NCI-H2081 treated with DMSO at 0.1 percent for 48 hours (cell line): ENCODE measurements at places on chromosomes 6 and 20.

DNA sequence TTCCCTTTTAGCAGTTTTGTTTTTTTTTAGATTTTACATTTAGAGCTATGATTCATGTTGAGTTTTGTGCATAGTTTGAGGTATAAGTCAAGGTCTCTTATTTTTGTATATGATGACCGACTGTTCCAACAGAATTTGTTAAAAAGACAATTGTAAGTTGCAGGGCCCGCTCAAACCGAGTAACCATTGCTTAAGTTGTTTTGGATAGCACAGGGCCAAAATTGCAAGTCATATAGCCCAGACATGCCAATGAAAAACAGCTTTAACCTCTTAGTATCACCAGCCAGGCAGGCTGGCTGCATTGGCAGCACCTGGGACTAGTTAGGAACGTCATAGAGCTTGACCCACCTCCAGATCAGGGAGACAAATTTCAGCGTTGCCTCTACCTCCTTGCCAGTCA, 47.3 kb downstream of the PFDN4 start:
- no peak for DNase-seq

DNA sequence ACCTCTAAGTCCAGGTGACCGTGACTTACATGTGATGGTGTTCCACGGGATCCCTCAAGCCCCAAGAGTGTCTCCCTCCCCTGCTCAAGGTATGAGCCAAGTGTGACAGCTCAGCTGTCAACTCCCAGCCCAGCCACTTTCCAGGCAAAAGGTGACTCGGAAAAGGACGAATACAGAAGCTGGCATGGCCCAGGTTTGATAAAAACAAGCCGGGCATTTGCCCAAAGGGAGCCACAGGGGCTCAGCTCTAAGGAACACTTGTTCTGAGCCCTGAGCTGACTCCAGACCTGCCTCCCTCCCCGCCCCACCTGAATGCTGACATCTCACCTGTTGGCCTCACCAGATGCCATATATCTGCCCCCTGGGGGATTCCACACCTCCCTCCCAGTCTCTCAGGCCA, 43.0 kb upstream of the BPIFA2 start:
- DNase-seq: no peak

GRCh38 chr6:62903266-62903665, 308.0 kb upstream of the FKBP1C start:
- DNase-seq: no peak

DNA sequence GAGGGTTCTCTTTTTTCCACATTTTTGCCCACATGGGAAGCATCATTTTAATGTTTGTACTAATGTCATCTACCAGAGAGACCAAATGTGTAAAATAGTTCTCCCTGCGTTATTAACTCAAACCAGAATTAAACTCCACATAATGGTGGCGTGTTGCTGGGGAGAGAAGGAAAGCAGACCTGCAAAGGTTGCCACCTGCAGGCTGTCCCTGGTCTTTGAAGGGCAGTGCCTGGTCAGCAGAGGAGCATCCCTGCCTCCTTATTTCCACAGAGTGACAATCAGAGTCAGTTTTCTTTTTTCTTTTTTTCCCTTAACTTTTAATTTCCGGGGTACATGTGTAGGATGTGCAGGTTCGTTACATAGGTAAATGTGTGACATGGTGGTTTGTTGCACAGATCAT, 214.5 kb downstream of the TBX18 start:
- DNase-seq: no peak

DNA sequence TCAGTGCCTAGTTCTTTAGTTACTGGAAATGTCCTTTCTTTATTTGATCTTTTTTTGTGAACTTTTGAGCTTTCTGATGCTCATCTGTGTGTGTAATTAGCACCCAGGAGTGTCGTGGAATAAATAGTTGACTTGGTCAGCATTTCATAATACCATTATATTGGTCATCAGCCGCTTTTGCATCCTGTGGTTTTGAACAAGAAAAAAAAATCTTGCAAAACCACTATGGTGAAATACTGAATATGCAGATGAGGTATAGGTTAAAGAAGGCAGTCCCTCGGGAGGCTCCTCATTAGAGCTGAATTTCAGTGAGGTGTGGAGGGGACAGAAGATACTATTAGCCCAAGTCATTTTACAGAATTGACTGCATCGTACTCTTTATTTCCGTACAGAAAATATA, 90.1 kb downstream of the FOXO3 start:
- no peak for DNase-seq

DNA sequence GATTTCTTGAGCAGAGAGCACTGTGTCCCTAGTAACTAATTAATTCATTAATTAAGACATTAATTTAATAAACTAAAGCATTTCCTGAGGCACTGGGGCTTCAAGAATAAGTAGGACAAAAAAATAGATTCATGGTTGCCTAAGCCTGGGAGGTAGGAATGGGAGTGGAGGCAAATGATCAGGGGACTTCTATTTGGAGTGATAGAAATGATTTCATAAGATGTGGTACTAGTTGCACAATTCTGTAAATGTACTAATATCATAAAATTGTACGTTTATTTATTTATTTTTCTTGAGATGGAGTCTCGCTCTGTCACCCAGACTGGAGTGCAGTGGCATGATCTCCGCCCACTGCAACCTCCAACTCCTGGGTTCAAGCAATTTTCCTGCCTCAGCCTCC, 287.2 kb downstream of the KHDC1L start:
- DNase-seq: no peak

- DNase-seq: no peak
These were observed 53.0 kb upstream of the AIG1 start for GRCh38 chr6:143007646-143008045.

DNA sequence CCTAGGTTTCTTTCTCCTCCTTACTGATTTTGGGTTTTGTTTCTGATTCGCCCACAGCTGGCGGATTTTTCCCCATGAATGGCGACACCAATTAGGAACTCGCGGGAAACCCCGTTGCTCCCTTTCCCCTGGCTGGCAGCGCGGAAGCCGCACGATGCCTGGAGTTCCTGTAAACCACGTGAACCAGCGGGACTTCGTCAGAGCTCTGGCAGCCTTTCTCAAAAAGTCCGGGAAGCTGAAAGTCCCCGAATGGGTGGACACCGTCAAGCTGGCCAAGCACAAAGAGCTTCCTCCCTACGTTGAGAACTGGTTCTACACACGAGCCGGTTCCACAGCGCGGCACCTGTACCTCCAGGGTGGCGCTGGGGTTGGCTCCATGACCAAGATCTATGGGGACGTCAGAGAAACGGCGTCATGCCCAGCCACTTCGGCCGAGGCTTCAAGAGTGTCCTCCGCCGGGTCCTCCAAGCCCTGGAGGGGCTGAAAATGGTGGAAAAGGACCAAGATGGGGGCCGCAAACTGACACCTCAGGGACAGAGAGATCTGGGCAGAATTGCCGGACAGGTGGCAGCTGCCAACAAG, 3.2 kb upstream of the SEC23B start:
- no peak for DNase-seq

GRCh38 chr6:11042025-11042749, 1.9 kb downstream of the ELOVL2 start:
- no peak for DNase-seq

GRCh38 chr6:35035481-35036030, 105.6 kb downstream of the TCP11 start:
- DNase-seq: no peak

DNA sequence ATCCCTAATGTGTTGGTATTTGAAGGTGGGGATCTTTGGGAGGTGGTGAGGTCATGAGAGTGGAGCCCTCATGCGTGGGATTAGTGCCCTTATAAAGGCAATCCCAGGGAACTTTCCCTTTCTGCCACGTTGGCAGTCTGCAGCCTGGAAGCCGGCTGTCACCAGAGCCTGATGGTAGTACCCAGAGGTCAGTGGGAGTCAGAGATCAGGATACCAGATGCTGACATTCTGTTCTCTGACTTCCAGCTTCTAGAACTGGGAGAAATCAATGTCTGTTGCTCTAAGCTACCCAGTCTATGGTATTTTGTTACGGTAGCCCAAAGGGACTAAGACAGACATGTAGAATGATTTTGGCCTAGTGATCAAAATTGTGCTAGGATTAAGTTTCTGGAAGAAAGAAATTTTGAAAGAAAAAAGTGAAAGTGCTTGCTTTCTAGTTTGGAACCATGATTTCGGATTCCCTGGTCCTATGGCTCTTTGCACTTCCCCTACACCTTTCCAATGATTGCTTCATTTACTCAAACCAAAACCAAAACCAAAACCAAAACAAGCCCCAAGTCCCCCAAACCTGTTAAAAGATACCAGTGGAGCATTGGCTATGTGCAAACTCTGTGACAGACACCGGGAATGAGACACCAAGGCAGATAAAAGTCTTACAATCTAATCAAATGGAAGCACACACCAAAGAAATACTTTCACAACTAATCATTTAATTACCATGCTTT, 173.7 kb upstream of the ZNF217 start:
- no peak for DNase-seq
